ENCODE measurements at places on chromosomes 2 and 18.

GRCh38 chr18:10950876-10951630 lies 198.3 kb downstream of the PIEZO2 start:
- DNase-seq = no peak

DNA sequence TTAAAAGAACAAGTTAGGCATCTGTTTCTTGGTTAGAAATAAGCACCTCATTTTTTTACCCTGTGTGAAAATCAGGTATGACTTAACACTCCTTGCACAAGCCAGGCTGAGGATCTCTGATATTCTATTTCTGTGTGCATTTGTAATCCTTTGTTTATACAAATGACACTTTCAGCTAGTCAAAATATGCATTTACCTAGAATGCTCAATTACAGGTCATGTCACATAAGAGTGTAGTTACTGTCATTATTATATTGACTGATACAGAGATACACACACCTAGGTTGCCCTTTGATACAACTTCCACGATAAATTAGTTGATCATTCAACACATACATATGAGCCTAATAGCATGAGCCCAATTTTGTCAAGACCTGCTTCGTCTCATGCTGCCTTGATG lies 144.3 kb downstream of the CHST9 start:
- DNase-seq = no peak

GRCh38 chr2:223501641-223502040 lies 100.5 kb downstream of the SCG2 start:
- peak; percentile 17 for DNase-seq

DNA sequence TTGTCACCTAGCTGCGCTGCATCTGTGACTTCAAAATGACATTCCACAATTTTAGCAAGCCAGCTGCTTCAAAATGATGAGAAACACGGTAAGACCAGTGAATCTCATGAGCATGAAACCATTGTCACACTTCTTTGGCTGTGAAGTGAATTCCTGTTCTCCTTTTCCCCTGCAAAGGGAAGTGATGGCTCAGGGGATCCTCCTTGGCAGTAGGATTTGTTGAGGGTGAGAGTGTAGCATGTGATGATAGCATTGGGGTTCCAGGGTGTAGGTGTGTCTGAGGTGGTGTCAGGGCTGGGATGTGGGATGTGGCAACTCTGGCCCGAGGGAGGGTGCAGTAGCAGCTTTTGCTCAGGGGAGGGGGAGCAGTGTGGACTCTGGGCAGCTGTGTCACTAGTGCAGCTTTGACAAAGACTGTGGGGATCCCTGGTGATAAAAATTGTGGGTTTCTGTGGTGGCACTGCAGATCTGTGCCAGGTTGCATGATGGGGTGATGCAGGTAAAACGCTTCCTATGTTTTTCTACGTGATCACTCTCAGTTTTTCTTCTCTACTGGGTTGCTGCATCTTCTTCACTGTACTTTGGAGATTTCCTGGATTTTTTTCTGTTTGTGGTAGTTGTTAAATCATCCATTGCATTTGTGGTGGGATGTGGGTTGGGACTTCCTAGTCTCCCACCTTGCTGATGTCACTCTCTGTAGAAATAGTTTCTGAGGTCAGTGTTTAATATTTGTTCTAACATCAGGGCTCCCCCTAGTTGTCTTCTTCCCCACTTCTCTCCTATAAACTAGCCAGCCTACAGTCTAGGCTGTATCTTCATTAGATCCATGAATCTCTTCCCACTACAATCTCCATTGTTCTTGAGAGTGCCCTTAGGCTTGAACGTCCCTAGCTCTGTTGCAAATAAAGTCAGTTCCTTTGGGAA lies 107.0 kb downstream of the ACTR3 start:
- DNase-seq = no peak

DNA sequence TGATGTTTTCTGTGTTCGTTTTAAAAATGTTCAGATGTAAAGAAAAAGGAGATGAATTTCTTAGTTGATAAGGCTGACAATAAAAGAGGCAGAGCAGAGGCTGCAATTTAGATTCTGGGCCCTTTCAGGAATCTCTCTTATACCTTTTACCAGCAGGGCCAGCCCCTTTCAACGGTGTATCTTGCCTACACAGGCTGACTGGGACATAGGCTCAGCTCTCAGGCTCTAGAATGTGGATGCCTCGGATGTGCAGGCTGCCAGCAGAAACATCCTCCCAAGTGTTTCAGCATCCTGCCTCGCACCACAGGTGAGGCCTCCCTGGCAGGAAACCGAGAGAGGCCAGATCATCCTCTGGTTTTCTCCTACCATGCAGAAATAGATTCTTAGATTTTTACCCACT lies 3.4 kb downstream of the C2orf80 start:
- DNase-seq = no peak

DNA sequence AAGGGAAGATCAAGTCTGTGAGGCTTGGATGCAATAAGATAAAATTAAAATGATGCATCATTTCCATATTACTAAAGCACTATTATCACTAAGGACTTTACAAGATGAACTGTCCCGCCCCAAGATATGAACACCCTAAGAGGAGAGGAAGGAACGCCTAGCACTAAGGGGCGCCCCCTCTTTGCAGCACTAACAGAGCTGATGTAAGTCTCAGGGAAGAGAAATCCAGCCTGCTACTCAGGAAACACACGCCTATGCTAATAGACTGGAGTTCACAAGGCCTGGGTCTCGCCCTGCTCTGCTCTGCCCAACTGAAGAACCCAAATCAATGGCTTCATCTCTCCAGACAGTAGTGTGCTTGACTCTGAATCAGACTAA lies 6.1 kb downstream of the INO80C start:
- DNase-seq = no peak

DNA sequence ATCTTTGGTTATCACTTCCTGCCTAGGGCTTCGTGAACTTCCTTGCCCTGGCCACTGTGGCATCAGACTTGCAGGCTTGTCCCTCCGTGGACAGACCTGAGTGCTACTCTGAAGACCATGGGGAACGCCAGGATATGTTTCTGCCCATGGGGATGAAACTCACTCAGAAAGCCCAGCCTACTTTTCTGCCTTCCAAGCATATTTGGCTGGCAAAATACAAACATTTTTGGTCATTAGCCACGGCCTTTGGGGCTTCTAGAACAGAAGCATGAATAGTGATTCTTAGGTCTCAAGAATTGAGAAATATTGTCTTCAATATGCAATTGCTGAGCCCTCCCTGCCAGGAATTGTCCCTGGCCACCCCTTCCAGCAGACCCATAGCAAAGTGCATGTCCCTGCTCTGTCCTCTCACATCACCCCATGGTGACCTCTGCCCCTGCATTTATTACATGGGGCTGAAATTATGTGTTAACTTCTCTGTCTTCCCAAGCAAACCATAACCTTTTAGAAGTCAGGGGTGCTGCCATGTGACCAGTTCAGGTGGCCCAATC lies 152.4 kb downstream of the OSR1 start:
- no peak for DNase-seq

DNA sequence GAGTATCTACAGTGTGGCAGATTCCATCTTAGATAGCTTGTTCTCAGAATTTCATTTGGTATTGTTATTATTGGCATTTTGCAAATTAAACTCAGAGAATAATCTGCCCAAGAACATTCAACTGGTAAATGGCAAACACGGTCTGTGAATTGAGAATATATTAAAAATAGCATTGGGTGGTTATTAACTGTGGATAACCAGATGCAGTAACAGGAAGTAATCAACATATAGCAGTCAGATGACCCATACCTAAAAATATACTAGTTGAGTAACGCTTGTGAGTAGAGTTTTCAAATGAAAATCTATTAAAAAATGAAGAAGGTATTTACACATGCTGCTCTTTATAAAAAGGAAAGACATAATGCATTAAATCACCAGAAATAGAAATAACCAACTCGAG lies 129.5 kb downstream of the ZNF804A start:
- DNase-seq = no peak

GRCh38 chr2:118520246-118520645 lies 327.2 kb downstream of the EN1 start:
- no peak for DNase-seq
